ENCODE measurements at places on chromosomes 1 and 21.

DNA sequence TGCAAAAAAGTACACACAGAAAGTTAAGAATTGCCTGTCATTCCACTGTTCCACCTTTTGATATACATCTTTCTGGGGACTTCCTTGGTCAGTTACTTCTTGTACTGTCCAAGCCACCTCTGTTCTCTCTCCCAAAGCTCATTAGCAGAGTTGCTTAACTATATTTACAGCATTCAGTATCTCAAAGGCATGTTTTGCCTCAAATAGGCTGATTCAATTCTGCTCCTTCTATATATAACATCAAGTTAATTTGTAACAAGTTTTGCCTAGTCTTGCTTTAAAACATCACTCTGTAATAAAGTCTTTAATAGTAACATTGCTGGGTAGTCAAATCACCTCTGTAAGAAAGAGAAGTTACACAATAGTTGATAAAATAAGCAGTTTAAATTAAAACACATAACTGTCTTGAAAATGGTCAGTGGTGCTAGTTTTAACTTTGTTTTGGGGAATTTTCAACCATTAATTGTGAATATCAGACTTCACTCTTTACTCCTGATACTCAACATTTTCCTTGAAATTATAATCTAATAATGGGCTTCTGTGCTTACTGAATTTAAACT, 35.7 kb downstream of the EDARADD start:
- DNase-seq = no peak

DNA sequence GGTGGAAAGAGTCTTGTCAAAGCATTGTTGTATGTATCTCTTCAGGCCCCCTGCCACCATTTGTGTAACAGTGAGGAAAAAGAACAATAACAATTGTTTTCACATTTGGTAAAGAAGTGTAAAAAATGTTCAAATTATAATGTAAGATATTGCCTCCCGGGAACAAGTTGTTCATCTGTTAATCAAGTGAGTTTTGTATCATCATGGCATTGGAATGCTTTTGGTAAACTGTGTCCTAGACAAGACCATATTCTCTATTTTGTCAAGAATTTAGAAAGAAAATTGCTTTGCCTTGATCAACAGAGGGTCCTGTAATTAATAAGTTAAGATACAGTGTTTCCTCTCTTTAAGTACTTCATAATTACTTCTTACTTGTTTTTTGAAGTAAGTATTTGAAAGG, 692.0 kb upstream of the NR5A2 start:
- no peak for DNase-seq

- DNase-seq = no peak
These were observed 6.3 kb downstream of the ZBTB8B start for GRCh38 chr1:32470991-32471694.

DNA sequence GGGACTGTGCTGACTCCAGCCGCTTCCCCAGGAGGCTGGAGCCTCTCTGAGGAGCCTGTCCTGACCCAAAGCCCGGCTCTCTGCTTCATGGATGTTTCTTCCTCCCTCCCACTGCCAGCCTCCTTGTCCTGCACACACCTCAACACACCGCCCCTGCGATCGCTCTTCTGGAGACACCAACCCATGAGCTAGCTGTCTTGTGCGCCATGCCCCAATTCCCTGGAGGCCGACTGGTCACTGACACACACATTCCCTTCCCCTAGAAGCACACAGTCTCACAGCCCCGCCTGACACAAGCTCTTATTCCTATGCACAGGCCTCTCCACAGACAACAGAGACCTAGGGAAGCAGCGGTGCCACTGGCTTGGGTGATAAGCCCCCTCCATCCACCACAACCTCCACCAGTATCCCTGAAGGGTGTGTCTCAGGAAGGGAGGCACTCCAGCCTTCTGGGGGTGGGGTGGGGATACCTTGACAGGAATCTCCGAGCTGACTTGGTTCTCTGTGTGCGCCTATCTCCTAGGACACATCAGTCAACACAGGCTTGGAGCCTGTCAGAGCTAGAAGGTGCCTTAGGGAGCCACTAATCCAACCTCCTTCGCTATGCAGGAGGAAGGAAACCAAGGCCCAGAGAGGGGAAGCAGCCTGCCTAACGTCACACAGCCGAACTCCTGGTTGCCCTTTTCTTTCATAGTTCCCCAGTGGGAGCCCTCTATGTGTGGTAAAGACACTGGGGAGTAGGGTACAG, 31.1 kb downstream of the AHDC1 start:
- DNase-seq = no peak

DNA sequence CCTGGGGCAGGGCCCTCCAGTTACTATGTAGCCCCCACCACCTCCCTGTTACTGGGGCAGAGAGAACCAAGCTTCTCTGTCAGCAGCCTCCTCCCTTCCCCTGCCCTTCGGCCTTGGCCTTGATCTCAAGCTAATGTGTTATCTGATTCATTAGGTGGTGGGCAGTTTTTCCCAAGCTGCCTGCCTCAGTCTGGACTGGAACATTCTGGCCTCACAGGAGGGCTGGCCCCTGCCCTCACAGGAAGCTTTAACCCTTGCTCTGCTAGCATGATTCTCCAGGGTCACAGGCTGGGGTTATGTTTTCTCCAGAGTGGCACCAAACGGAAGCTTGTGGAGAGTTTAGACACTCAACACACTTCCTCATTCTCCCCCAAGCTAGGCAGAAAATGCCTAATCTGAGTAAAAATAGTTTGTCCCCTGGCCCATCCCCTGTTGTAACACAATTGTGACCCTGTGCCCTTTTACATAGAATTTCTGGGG, 37.2 kb upstream of the SLC6A9 start:
- DNase-seq = no peak

GRCh38 chr1:153379591-153379990, 4.2 kb upstream of the S100A12 start:
- DNase-seq = no peak

- DNase-seq = no peak
These were observed 734.5 kb downstream of the PTPRU start for GRCh38 chr1:29970747-29971325.

- peak; percentile 12 for DNase-seq
These were observed 1.9 kb downstream of the WLS start for GRCh38 chr1:68230484-68230802.

- DNase-seq = no peak
These were observed 62.4 kb downstream of the ERI3 start for GRCh38 chr1:44292651-44293050.

- DNase-seq = no peak
These were observed 13.6 kb upstream of the TMPRSS2 start for GRCh38 chr21:41521489-41522027.

DNA sequence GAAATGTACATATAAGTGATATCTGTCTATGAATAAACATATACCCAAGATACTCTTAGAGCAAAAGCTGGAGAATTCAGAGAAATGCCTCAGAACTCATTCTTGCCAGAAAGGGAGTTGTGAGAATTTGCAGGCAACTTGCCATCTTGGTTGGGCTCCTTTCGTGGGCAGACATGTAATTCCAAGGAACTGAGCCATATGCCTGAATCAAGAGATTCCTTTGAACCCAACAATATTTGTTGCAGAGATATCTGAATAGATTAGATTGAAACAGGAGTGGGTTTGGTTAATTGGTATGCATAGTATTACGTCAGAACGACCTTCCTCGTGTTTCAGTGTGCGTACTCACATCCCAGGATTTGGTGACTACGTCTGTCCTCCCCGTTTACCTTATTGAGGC, 67.0 kb downstream of the TGFB2 start:
- DNase-seq = no peak

- no peak for DNase-seq
These were observed 65.5 kb downstream of the EPHB2 start for GRCh38 chr1:22776035-22776613.

- DNase-seq = no peak
These were observed 44.1 kb upstream of the DOCK7 start for GRCh38 chr1:62732331-62732730.

DNA sequence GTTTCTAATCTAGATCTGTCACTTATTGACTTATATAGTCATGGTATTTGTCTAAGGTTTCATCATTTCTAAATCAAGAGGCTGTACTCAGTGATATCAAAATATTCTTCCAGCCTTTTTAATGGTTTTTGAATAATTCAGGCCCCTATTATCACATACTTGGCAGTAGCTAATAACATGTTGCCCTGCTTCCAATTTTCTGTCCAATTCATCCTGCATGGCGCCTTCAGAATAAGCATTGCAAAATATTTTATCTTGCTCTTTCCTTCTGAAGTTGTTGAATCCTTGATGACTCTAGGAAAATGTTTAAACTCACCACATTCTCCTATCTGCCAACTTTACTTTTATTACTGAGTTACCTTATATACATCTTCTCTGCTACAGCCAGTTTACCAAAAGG, 517.2 kb upstream of the B3GALT2 start:
- no peak for DNase-seq

GRCh38 chr1:218123968-218124367, 161.1 kb upstream of the RRP15 start:
- no peak for DNase-seq
